ENCODE measurements at places on chromosomes 1 and 21.

- no peak for DNase-seq
These were observed 174.6 kb downstream of the KCNK2 start for GRCh38 chr1:215256936-215257679.

- no peak for DNase-seq
These were observed 37.5 kb downstream of the IVNS1ABP start for GRCh38 chr1:185279571-185279970.

DNA sequence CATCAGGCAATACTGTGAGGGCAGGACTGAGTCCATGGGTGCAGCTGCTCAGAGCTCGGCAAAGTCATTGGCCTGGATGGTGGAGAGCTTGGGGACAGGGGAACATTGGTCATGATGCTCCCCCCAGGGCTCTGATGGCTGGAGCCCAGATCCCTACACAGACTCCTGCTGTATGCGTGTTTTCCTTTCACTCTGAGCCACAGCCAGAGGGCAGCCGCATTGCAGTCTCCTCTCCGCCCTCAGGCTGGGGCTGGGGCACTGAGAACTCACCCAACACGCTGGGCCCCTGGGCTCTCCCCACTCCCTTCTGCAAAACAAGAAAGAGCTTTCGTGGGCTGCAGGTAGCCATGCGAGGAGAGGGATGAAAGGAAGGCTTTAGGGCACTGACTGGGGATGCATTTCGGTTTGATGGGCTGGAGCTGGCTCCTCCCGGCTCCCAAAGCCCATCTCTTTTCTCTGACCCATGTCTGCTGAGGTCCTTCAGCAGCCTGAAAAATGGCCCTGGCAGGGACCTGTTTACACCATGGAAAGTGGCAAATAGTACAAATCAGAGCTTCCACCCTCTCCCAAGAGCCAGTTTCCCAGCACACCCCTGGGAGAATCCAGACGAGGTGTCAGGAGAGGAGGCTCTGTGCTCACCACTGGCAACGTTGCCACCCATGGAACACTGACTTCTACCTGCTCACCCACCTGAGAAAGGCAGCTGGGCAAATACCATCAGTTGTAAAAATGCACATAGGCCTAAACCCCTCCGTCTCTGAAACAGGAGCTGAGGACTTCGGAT, 43.8 kb downstream of the CAPN2 start:
- no peak for DNase-seq

DNA sequence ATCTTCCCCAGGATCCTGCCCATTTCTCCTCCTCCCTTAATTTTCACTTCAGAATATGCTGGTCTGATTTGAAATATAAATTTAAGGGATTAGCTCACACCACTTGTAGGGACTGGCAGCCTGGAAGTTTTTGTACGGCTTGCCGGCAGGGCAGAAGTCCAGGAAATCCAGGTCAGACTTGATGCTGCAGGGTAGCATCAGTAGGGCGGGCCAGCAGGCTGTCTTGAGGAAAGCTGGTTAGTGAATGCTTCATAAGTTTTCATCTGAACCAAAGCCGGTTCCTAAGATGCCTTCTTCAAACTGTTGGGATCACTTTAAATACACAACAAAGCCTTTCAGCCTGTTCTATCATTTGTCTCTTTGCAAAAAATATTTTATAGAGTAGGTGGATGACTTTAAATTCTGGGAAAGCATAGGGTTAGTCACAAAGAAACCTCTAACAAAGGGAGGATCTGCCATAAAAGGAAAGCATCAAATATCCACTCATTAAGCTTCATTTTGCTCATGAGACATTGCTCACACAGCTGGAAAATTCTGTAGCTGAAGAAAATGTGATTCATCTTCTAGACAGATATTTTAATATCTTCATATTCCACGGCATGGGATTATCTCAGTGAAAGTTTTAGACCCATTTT, 90.7 kb upstream of the GFI1 start:
- DNase-seq = peak; percentile 60

- no peak for DNase-seq
These were observed 12.0 kb downstream of the CLEC20A start for GRCh38 chr1:178484698-178485225.

DNA sequence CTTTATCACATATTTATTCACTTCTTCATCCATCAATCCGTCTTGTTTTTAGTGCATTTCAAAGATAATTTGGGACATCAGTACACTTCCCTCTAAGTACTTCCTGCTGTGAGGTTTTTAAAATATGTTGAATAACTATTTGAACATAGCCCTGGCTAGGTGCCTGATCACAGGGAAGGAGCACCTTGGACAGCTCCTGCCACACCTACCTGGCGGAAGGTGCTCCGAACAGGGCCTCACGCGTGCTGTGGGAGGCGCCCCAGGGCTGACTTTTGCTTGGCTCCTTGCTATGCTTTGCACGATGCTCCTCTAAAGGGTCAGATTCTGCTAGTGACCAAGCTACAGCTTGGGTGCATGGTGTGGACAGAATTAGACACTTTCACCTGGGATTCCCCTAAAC, 4.9 kb upstream of the ATXN7L2 start:
- DNase-seq = peak; percentile 38

- DNase-seq = no peak
These were observed 51.4 kb downstream of the EVA1C start for GRCh38 chr21:32463889-32464300.

- peak; percentile 83 for DNase-seq
These were observed 86.4 kb downstream of the FAF1 start for GRCh38 chr1:50873458-50874187.

DNA sequence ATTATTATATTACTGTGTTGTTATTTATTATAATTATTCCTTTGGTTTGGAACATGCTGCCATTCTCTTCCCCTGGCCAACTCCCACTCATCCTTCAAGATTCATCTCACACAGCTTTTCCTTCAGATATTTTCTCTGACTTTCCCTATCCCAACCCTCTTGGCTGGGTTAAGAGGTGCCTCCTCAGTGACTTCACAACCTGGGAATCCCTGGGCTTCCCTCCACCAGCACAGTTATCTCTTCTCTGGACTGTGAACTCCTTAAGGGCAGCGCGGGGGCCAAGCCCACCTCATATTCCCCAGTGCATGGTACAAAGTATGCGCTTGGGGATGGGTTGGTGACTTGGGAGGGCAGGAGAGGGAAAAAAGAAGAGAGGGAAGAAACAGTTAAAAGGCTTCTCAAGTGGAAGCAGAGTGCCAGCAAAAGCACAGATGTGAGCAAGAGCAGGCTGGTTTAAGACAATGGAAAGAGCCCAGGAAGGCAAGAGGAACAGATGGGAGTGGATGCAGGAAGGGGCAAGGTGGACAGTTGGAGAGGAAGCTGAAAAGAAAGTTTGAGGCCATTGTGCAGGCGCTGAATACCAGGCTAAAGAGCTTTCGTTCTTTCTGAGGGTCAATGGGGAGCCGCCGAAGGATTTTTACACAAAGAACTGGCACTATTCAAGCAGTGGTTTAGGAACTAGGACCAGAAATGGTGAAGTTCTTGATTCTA, 132.3 kb downstream of the BEND5 start:
- no peak for DNase-seq

DNA sequence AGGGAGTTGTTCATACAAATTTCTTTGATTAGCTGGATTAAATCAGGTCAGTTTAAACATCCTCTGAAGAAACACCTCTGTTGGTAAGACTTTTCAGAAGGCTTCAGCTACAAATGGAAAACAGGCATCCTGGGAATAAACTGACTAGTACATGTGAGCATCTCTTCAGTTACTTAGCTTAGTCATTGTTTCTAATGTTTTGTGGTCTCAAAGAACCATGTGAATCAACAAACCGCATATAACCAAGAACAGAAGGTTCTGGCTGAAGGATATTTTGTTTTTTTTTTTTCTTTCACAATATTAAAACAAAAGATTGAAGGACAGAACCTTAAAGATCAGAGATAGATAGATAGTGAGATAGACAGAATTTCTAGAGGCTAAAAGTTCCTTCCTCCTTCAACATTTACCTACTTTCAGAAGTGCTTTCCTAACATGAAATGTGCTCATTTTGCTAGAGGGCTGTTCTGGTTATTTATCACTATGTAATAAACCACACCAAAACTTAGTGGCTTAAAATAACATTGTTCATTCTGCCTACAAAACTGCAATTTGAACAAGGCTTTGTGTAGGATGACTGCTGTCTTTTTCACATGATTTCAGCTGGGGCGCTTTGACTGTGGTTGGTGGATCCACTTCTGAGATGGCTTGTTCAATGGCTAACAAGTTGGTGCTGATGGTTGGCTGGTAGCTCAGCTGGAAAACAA, 119.8 kb upstream of the PTGFR start:
- no peak for DNase-seq

DNA sequence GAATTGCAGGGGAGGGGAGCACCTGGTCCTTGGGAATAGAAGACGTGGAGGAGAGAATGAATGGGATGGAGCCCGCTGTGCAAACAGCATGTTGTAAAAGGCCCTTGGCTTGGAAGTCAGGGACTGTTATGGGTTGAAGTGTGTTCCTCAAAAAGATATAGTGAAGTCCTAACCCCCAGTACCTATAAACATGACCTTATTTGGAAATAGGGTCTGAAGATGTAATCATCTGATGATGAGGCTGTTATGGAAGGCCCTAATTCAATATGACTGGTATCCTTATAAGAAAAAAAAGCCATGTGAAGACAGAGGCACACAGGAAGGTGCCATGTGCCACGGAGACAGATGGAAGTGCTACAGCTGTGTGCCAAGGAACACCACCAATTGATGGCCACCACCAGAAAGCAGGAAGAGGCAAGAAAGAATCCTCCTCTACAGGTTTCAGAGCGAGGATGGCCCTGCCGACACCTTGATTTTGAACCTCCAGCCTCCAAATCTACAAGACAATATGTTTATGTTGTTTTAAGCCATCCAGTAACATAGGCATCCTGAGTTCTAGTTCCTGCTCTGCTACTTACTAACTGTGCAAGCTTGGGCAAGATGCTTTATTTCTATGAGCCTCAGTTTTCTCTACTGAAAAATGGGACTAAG, 51.2 kb downstream of the LRRN2 start:
- no peak for DNase-seq

GRCh38 chr1:41382480-41383090, 21.4 kb downstream of the FOXO6 start:
- DNase-seq = no peak

DNA sequence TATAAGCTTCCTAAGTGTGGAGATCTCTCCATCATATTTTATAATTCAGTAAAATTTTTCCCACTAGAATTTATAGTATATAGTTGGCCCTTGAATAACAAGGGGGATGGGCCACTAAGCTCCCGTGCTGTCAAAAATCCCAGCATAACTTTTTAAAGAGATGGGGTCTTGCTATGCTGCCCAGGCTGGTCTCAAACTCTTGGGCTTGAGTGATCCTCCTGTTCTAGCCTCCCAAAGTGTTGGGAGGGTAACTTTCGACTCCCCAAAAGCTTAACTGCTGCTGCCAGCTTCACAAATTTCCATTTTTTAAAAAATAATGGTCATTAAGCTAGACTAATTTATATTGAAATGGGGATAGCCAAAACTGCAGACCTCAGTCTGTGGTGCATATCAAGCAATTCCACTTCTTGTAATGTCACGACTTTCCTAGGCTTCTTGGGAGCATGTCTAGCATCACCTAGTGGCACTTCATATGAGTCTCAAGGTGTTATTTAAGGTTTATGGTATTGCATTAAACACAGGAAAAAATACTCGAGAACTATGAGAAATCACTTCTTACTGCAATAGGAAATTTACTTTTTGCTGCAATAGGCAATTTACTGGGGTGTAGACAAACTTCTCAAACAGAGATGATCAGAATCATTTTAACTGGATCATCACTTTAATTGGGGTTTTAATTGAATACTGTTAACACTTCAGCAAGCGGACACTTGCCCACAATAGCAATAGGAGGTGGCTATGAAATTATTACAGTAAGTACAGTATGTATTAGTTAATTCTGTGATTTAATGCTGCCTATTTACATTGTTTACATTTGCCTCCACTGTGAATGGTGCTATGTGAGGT, 19.3 kb upstream of the ACTA1 start:
- no peak for DNase-seq

- no peak for DNase-seq
These were observed 1065.8 kb upstream of the B3GALT2 start for GRCh38 chr1:194252199-194252598.

- no peak for DNase-seq
These were observed 46.8 kb downstream of the CAPN8 start for GRCh38 chr1:223618680-223619079.

- no peak for DNase-seq
These were observed 38.4 kb downstream of the NEK2 start for GRCh38 chr1:211637066-211637465.

- DNase-seq = no peak
These were observed 47.6 kb upstream of the CD34 start for GRCh38 chr1:207958376-207959139.

DNA sequence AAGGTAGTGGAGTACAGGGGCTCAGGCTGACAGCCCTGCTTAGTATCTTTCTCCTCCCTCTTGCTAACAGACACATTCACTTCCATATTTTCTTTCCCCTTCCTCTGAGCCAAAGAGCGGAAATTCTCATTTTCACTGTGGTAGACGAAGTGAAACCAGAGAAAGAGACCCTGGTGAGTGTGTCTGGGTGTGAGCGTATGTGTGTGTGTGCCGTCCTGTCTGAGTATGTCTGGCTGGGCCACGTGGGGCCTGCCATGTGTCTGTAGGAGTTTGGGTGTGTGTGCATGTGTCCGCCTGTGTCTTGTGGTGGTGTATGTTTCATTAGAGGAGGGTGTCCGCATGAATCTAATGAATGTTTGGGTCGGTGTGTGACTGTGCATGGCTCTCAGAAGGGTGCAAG, 1.7 kb downstream of the COL8A2 start:
- DNase-seq = no peak

- DNase-seq = no peak
These were observed 6.1 kb downstream of the KIF26B start for GRCh38 chr1:245160741-245161400.

DNA sequence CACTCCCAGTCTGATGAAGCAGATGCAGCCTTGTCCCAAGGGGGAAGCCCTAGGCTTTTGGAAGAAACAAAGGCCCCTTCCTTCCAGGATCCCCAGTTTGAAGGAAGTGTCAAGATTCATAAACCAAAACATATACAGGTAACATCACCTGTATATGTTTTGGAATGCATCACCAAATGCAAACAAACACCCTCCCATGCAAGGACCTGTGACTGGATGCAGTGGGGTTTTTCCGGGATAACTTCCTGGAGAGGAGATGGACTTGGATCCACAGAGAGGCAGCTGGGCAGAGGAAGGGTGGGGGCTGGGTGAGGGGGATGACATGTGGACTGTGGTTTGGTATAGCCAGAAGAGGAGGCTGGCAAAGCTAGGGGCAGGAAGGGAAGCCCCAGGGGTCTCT, 1.5 kb upstream of the PLA2G2F start:
- DNase-seq = no peak

Data from activated T-cell treated with anti-CD3 and anti-CD28 coated beads, Interleukin-2, amount 50 U/mL, for 48 hours (primary cell).